ENCODE measurements at places on chromosomes 6 and 20. TPM values are rescaled to one million over a fixed set of nuclear protein-coding genes. Genes with fewer than 3 reads are reported as not detected.

Gene THBD
- polyA plus RNA-seq: 8.5 TPM

Gene WFDC2
- polyA plus RNA-seq: 10.7 TPM

Gene ADGRG6
- 29.8 TPM for polyA plus RNA-seq

Gene MTFR2
- 1.8 TPM for polyA plus RNA-seq

Gene EMILIN3
- 11.1 TPM for polyA plus RNA-seq

Gene GLP1R
- polyA plus RNA-seq: 0.60 TPM

Gene EYS
- polyA plus RNA-seq: 0.78 TPM

Gene FOXS1
- 8.4 TPM for polyA plus RNA-seq

Gene MPIG6B
- polyA plus RNA-seq: 2.9 TPM

Gene OR2H2
- polyA plus RNA-seq: 0.16 TPM

Gene TGM3
- 0.08 TPM for polyA plus RNA-seq

Gene CDSN
- polyA plus RNA-seq: not detected

Gene CRISP3
- 0.10 TPM for polyA plus RNA-seq

Measured in left renal pelvis (tissue), 4 donors.